ENCODE measurements at places on chromosomes 1 and 21. TPM values are rescaled to one million over a fixed set of nuclear protein-coding genes. Genes with fewer than 3 reads are reported as not detected.
A peak's percentile ranks its signal among the peaks of the same experiment; 100 is the strongest.

GRCh38 chr1:37922767-37923550 is 23.9 kb downstream of the INPP5B start:
- peak; percentile 21 for DNase-seq

GRCh38 chr1:181317261-181317930 is 165.9 kb upstream of the CACNA1E start:
- DNase-seq, result no peak

The DISP3 gene
- 0.35 TPM for total RNA-seq

The OPTC gene
- not detected for total RNA-seq

The SERTAD4 gene
- total RNA-seq, result not detected

Data from CD8-positive, alpha-beta memory T cell (primary cell).